Activated CD8-positive, alpha-beta memory T cell treated with anti-CD3 and anti-CD28 coated beads for 1 hour (primary cell): ENCODE measurements at places on chromosomes 1 and 21.

DNA sequence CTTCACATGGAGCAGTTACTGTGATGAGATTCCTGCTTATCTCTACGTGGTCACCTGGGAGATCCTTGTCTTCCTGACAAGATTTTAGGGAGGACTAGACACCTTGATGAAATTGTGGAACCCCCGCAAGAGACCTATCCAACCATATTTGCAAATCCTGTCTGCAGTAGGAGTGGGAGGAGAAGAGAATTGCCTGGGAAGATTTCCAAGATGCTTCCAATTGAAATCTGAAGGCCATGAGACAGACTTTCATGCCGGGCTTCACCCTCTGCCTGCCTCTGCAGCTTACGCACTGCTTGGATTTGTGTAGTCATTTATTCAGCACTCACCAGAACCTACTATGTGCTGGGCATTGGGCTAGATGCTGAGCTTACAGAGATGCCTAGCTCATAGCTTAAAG, 106.6 kb downstream of the OMA1 start:
- DNase-seq: no peak

GRCh38 chr1:177884479-177885021, 85.3 kb downstream of the SEC16B start:
- no peak for DNase-seq

DNA sequence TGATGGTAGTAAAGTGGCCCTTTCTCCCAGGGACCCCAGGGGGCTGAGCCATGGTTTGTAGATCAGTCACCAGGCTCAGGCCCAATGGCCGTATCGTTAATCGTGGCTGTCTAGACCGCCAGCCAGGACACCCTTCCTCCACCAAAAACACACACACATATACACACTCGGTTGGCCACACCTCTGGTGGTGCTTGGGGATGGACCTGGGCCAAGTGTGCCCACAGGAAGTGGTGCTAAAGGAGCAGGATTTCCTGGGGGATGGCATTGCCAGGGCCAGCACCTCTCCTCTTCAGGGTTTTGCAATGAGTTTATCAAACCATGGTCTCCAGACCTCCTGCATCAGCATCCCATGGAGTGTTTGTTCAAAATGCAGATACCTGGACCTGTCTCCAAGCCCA, 36.2 kb downstream of the CITED4 start:
- DNase-seq: no peak

- no peak for DNase-seq
Observed at GRCh38 chr1:62295921-62296491, 23.2 kb downstream of the KANK4 start.

- no peak for DNase-seq
Observed at GRCh38 chr1:176241385-176242015, 34.4 kb upstream of the COP1 start.

DNA sequence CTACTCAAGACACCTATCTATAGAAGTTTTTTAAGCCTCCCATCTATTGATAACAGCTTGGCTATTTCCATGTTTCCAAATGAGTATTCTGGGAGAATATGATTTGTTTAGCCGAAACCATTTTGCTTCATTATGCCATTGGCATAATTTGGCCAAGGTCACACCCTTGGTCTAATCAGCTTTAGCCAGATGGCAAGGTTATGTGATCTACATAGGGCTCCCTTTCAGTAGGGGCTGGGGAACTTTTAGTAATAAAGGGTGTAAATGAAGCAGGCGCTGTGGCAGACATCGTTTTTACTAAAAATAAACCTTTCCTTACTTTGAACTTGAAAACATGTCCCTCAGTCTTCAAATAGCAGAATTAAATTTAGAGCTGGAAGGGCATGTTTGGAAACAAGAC, 3.0 kb upstream of the PDC start:
- no peak for DNase-seq

- no peak for DNase-seq
Observed at GRCh38 chr21:35818597-35818996, 241.7 kb downstream of the SETD4 start.

- DNase-seq: no peak
Observed at GRCh38 chr1:173688300-173688699, 18.6 kb upstream of the ANKRD45 start.

- no peak for DNase-seq
Observed at GRCh38 chr1:6048179-6048867, 2.6 kb downstream of the KCNAB2 start.

DNA sequence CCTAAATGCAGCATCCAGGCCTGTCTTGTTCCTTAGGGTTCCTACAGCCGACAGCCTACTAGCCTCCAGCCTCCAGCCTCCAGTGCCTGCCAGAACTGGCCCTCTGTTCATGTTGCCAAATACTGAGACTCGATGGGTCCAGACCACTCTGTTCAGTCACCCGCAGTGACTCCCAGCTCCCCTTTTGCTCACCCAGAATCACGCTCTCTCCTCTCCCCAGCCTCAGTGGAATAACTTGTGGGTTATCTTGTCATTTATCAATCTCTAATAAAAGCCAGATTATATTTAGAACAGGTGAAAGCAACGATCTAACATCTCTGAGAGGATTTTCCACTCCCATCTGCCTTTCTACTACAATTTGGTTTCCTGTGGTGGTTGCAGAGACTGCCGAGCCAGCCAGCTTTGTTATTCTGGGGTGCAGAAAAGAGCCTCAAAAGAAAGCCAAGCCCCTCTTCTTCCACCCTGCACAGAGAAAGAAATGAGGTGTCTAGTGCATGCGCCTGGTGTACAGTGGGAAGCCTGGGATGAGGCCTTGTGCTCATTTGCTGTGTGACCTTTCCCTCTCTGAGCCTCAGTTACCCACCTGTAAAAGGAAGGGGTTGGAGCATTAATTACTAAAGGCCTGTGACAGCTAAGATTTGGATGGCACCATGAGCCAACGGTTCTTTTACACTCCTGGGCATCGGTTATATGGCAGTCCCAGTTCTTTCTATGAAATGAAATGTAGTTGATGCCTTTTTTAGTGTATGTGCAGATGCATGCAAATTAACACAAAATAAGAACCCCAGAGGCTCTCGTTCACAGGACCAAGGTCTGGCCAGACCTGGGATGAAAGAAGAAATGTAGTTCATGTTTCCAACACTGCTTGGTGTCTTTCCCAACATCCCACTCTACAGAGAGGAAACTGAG, 42.9 kb upstream of the ID3 start:
- no peak for DNase-seq

DNA sequence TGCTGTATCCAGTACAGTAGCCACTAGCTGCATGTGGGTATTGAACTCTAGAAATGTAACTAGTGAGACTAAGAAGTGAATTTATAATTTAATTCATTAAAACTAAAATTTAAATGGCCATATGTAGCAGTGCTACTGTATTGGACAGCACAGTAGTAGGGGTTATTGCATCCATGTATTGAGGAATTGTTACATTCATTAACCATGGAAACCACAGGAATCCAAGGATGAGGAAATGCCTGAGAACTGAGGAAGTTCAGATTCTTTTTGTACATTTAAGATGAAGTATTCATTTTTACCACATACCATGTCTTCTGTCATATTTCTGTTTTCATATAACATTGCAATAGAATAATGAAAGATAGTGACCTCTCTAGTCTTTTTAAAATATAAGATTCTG, 2.6 kb downstream of the MTF2 start:
- DNase-seq: no peak

GRCh38 chr1:35807614-35808449, at the start of gene AGO4:
Gene AGO4 (plus strand): TSS chr1:35808016. CDS start chr1:35808417, 401 bp downstream.
- no peak for DNase-seq

- DNase-seq: no peak
Observed at GRCh38 chr1:2228694-2229036, 546 bp downstream of the SKI start.

DNA sequence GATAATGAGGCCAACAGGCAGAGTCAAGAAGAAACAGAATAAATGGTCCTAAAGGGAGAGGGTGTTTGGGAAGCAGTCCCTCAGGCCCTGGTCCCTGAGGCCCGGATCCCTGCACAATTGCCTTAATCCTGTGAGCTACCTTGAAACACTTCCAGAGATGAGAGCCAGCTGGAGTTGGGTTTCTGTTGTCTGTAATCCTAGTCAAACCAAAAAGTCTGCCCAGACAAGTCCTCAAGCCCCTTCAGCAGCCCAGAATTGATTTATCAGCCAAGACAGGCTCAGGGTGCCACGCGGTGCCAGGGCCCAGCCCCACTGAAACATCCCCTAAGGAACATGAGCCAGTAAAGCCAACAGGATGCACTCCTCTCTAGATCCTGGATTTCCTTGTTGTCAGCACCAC, 16.4 kb upstream of the CLSTN1 start:
- no peak for DNase-seq

DNA sequence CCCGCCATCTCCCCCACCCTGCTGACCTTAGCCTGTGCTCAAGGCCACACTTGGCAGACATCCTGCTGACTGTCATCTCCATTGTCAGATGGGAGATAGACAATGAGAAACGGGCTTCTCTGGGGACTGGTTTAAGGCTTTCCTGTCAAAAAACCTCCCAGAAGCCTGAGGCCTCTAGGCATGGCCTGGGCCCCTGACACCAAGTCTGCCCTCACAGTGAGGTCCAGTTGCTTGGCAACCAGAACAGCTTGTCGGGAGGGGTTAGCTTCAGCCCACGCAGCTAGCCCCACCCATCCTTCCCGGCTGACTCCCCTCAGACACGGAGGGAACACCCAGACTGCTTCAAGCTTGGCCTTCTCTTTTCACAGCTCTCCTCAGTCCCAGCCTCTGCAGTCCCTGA, 11.0 kb downstream of the PLEKHA6 start:
- no peak for DNase-seq

- DNase-seq: no peak
Observed at GRCh38 chr21:20997636-20998455, at the start of gene NCAM2. Gene NCAM2 (plus strand): TSS chr21:20998409.

GRCh38 chr21:45147473-45148315, 73.3 kb downstream of the ADARB1 start:
- DNase-seq: no peak

GRCh38 chr1:22816067-22816775, 105.6 kb downstream of the EPHB2 start:
- DNase-seq: no peak

GRCh38 chr1:31878058-31878457, 60.1 kb downstream of the PTP4A2 start:
- no peak for DNase-seq

DNA sequence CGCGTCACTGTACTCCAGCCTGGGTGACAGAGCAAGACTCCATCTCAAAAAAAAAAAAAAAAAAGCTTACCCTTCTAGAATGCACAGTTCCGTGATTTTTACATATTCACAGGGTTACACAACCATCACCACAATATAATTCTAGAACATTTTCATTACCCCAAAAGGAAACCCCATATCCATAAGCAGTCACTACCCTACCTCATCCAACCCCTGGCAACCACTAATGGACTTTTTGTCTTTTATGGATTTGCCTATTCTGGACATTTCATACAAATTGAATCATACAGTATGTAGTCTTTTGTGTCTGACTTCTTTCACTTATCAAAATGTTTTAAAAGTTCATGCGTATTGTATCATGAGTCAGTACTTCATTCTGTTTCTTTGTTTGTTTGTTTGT, 22.8 kb downstream of the SYF2 start:
- no peak for DNase-seq

- DNase-seq: no peak
Observed at GRCh38 chr1:199124351-199124750, 485.5 kb downstream of the PTPRC start.

GRCh38 chr1:98280049-98280448, 359.2 kb upstream of the DPYD start:
- DNase-seq: no peak

- DNase-seq: no peak
Observed at GRCh38 chr1:48033495-48034045, 36.4 kb upstream of the TRABD2B start.

- DNase-seq: no peak
Observed at GRCh38 chr1:150235294-150235851, 539 bp downstream of the ANP32E start.

DNA sequence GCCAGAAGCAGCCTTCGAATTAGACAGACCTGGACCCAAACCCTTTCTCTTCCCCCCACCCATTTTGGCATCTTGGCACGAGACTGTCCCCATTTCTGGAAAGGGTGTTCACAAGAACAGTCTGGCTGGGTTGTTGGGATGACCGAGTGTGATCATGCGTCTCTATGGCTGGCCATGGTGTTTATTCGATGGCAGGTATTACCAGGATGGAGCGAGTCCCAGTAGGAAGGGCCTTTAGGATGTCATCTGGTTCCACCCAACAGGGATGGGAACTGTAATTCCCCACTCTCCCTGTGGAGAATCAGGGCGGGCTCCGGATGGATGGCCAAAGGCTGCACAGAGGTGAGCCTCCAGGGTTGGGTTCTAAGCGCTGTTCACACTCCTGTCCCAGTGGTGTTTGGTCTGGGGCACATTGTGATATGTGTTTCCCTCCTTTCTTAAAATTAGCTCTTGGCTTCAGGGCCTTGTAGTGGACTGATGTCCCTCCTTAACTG, 33.4 kb upstream of the ATP5PO start:
- no peak for DNase-seq

GRCh38 chr1:5165762-5166161, 511.4 kb downstream of the AJAP1 start:
- DNase-seq: no peak

GRCh38 chr1:22057861-22058260, 5.4 kb downstream of the CDC42 start:
- DNase-seq: no peak

GRCh38 chr1:176691251-176692228, 228.6 kb downstream of the PAPPA2 start:
- no peak for DNase-seq

GRCh38 chr1:77539519-77540142, 142.8 kb downstream of the ZZZ3 start:
- DNase-seq: no peak

DNA sequence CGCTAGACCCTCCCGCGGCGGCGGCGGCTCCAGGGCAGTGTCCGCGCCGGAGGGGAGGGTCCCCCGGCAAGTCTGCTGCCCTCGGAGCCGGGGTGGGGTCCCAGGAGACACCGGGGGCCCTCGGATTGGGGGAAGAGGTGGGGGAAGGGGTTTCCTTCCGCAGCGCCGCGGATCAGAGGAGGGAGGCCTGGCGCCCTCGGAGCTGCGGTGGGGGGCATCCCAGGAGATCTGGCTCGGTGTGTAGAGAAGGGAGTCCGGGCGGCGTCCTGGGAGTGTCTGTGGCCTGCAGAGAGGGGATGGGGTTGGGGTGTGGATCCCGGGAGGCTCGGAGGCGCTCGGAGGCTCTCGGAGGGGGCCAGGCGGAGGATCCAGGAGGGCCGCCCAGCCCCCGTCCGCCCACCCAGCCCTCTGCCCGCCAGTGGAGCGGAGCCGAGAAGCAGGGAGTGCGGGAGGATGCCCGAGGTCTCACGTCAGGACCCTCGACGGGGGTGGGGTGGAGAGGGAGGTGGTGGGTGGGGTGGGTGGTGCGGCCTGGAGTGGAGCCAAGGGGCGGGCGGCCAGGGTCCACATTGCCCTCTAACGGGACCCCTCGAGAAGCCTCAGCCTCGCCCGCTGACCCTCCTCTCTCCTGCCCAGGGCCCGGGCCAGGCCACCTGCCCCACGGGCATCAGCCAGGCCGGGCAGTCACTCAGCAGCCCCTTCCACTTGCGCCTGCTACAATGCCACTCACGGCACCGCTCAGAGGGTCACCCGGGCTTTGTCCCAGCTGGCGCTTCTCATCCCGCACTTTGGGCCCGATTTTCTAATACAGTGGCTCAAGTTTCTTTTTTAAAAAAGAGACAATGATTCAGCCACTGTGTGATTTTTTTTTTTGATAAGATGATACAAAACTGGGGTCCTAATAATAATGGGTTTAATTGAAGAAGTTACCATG, 60.2 kb upstream of the ARHGEF16 start:
- DNase-seq: no peak

GRCh38 chr1:18047122-18047521, 60.5 kb upstream of the IGSF21 start:
- DNase-seq: no peak
